Fibroblast of villous mesenchyme (primary cell): ENCODE measurements at places on chromosomes 16 and 17. TPM values are rescaled to one million over a fixed set of nuclear protein-coding genes. Genes with fewer than 3 reads are reported as not detected.

Gene CDRT4
- 5.2 and 6.5 TPM in 2 replicates for total RNA-seq

Gene EIF5A
- 607 and 641 TPM in 2 replicates for total RNA-seq

Gene GLTPD2
- total RNA-seq = not detected in 2 replicates

Gene TNFSF13
- 0.43 and 0.64 TPM in 2 replicates for total RNA-seq

Gene PTRH2
- 16.4 TPM in 2 replicates for total RNA-seq

Gene SHCBP1
- total RNA-seq = 15.8 and 31.5 TPM in 2 replicates

Gene RCVRN
- not detected in 2 replicates for total RNA-seq

Gene FSCN2
- 1.7 and 3.5 TPM in 2 replicates for total RNA-seq

Gene CIAPIN1
- total RNA-seq = 58.6 and 62.6 TPM in 2 replicates

- DNase-seq = no peak
These were observed 187.2 kb downstream of the CBLN1 start for GRCh38 chr16:49094471-49094870.

GRCh38 chr16:4613636-4614570, 785 bp downstream of the UBALD1 start:
- DNase-seq = peak; percentile 44

DNA sequence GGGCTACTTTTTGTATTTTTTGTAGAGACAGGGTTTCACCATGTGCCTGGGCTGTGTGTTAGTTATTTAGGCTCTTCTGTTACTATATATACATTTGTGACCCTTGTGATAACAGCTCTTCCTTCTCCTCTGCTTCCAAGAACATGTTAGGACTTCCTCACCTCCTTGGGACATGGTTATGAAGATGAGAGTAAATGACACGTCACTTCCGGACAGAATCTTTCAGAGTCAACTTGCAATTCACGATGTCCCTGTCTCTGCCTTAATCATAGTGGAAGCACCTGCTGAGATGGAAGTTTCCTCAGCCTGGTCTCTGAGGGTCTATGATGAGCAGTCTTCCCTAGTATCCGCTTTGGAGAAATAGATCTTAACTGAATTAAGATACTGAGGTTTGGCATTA, 42.9 kb downstream of the CCDC42 start:
- DNase-seq = no peak

DNA sequence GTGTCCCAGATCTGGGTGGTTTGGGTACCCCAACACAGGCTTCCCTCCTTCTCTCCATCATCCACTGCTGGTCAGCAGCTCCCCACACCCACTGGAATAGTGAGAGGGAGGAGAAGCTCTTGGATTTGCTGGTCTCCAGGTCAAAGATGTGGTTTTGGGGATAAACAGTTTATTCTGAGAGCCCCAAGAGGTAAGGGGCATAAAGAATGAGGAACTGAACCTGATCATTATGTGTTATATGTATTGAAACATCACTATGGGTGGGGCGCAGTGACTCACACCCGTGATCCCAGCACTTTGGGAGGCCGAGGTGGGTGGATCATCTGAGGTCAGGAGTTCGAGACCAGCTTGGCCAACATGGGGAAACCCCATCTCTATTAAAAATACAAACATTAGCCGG, 3.9 kb downstream of the DPEP2 start:
- DNase-seq = no peak

DNA sequence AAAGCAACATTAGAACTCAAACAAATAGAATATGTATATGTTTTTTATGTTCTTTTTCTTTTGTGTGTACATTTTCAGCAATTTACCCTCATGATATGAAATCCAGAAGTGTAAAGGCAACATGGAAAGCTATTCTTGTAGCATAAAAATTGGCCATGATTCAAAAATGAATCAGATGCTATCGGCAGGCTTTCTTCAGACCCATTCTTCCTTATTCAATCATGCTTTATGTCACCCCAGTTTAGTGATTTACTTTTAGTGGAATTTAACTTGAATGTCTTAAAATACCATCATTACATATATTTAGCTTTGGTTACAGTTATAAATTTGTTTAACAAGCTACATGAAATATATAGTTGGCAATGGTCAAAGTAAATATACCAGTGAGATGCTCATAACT, 21.4 kb upstream of the SMIM36 start:
- no peak for DNase-seq

- no peak for DNase-seq
These were observed 175.7 kb downstream of the KCNJ2 start for GRCh38 chr17:70345061-70345460.

DNA sequence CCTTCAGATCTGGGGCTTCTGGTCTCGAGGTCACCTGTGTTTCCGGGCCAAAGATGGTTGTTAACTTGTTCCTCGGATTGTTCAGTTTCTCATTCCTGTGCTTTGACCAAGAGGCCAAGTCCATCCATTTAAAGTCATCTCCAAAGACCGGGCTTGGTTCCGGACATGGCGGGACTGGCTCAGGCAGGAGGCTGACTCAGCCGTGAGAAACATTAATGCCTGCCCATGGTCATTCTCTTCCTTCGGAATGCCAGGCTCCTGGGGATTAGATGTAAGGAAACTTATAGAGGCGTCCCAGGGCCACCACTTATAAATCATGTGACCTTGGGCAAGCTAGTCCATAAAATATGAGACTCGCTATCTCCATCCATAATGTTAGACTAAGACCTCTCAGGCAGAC, 13.6 kb upstream of the NKD1 start:
- DNase-seq = no peak

DNA sequence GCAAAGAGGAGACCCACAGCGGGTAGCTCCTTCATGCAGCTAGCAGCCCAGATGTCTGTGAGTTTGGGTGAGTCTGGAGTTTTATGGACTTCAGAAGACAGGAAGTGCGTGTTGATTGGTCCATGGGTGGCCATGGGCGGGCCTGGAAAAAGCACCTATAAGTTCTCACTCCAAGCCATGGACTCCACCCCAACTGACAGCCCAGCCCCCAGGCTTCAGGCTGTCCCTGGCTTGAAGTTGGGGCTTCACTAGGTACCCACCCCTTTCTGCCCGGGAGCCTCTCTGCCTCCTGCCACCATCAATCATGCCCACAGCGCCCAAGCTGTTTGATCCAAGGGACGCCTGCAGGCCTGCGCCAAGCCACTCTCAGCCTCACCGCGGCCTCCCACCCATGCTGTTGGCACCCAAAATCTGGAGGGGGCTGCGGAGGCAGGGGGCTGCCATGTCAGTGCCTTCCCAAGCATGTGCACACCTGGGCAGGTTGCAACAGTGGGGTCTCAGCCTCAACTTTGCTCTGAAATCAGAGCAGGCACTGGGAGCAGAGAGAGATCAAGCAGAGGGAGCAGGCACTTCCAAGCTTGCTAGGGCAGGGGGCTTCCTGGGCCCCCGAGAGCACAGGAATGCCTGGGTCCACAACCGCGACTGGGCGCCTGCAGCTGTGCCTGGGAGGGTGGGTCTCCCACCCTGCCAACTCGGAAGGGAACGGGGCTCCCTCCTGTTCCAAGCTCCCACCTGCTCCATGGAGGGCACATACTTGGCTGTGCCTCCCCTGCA, 1503.7 kb downstream of the CDH11 start:
- DNase-seq = no peak
